Activated CD8-positive, alpha-beta memory T cell treated with anti-CD3 and anti-CD28 coated beads for 4 hours (primary cell): ENCODE measurements at places on chromosomes 1 and 21.

GRCh38 chr1:114159941-114160340 is 6.3 kb upstream of the SYT6 start:
- no peak for DNase-seq

DNA sequence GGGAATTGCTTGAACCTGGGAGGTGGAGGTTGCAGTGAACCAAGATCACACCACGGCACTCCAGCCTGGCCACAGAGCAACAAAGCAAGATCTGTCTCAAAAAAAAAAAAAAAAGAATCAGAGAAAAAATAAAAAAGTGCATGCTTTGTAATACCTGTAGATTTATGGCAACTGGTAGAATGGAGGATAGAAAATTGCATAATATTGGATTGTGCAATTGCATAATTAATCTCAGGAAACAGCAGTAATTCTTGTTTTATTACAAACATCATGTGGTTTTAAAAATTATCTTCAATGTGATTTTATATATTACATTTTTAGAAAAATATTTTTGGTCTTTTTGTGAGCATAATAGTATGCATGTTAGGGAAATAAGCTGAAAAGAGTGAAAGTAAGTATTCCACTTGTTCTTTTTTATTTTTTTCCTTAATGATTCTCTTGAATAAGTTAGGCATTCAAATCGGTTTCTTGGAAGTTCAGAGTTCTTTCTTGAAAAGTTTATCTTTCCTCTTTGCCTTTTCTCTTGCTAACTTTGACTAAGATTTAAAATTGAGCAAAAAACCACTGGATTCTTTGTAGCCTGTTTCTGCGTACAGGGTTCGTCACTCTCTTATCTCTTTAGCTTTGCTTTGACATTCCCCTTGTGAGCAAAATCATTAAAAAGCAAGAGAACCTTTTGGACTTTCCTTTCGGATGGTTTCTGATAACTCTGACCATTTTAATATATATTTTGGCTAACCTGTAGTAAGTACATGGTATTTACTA is 127.5 kb upstream of the ADAMTS5 start:
- no peak for DNase-seq

GRCh38 chr1:19754482-19754881 is 45.2 kb downstream of the TMCO4 start:
- DNase-seq = no peak

DNA sequence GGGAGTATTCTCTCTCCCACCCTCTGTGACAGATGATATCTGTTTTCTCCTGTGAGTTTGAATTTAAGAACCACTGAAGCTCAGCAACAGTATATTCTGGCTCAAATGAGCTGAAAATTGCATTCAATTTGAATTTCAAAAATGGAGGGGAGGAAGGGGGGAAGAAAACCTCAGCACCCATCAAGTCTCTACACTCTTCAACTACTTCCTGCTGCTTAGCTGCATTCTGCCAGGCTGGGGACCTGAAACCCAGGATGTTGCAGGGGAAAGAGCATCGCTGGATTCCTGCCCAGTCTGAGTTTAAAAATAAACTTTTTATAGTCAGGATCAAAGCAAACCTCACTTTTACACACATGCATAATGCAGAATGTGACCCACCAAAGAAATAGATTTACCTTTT is 214.3 kb upstream of the ESRRG start:
- DNase-seq = no peak

DNA sequence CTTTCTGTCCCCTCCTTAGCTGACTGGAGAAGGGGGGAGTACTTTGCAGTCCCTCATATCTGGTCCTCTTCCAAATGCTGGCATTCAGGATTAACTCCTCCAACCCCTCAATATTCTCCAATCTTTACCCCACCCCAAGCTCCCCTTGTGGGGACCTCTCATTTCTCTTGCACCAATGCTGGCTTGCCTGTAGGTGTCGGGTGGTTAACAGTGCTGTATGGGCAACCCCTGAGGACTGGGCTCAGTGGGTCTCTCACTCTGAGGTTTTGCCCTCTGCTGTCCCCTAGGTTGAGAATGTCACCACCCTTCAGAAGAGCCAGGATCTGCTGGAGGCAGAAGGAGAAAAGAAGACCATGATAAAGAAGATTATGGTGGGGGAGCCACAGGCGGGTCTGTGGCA is 27.0 kb downstream of the MROH7 start:
- no peak for DNase-seq

- no peak for DNase-seq
Observed at GRCh38 chr21:45080232-45080631, 5.9 kb downstream of the ADARB1 start.

DNA sequence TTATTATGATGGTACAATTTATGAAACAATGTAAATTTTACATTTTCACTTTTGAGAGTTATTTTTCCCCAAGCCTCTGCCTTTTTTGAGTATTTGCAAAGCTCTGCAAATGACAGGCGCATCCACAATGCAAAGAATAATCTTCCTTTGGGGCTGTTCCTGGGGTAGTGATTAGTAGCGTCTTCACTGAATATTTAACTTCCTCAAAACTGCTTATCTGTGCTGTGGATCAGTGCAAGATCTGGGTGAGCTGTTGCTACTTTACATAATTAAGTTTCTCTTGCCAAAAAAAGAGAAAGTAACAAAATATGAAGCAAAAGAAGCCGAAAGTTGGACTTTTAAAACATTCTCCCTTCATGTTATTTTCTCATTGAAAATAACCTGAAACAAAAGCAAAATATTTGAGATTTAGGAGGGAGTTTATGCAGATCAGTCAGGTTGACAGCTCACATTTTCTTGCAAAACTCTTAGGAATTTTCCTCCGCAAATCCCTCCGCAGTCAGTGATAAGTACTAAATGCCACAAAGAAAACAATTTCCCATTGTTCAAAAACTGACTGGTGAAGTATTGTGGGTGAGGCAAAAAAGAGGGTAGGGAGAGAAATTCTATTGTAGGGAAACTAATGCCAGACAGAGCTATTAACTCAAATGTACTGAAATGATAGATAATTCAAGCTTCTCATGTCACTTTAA is 276.4 kb upstream of the B3GALT2 start:
- no peak for DNase-seq

- DNase-seq = no peak
Observed at GRCh38 chr1:166136699-166137401, 30.0 kb downstream of the FAM78B start.

GRCh38 chr1:31069392-31069791 is 3.9 kb upstream of the PUM1 start:
- DNase-seq = no peak

DNA sequence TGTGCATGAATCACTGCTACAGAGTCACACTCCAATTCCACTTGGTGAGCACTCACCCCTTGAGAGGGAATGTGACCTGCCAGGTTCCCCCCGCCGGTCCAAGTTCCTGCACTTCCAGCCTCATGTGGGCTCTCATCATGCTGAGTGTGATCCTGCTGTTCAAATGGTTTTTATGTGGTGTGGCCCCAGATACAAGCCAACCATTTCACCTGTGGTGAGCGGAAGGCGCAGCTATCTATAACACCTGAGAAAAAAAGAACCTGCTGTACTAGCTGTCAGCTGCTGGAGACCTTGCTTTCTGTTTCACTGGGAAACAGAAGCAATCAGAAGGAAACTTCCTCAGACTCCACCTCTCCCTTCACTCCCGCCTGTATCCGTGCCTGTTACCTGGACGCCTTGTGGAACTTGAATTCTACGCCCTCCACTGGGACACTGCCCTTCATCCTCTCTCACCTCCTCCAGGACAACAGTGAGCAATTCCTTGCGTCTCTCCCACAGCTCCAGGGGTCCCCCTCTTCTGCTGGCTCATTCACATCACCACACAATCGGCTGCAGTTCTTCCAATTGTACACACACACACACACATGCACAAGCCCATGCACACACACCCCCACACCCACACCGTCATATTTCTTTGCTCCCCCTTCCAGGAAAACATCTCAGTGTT is 64.4 kb upstream of the RPL11 start:
- DNase-seq = no peak

DNA sequence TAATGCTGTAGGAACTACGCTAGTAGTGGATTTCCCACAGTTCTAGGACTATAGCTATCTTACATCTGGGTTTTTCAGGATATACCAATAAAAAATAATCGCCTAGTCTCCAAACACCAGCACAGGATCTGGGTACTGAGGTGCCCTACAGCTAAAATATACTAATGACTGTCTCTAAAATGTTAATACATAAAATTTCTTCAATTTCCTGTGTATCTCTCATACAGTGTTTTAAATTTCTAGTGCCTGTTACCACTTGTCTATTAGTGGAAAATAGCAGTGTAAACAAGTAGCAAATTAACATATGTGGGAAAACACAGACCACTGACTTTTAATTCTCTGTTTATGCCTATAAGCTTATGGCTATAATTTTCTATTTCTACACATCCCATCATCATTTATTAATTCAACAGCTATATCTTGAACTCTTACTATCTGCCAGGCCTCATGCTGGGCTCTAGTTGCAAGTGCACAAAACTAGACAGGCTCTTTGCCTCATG is 16.1 kb upstream of the PTPN14 start:
- DNase-seq = no peak

DNA sequence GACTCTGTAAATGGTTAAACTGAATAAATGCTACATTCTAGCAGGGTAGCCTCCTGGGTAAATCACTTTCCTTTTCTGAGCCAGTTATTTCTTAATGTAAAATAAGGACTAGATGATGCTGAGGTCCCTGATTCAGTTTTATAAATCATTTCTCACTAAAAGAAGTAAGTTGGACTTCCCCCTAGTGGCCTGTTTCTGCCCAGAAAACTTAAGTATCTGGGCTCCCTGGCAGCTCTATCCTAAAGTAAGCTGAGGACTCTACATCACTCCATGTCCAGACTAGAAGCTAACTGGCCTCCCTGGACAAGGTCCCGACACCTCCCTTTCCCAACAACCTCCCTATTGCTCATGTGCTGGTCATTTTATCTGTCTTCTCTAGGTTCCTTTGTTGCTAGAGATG is 3.0 kb downstream of the GPN2 start:
- no peak for DNase-seq

GRCh38 chr1:181222972-181223505 is 134.5 kb downstream of the IER5 start:
- DNase-seq = no peak

GRCh38 chr1:198893763-198894444 is 255.1 kb downstream of the PTPRC start:
- no peak for DNase-seq

DNA sequence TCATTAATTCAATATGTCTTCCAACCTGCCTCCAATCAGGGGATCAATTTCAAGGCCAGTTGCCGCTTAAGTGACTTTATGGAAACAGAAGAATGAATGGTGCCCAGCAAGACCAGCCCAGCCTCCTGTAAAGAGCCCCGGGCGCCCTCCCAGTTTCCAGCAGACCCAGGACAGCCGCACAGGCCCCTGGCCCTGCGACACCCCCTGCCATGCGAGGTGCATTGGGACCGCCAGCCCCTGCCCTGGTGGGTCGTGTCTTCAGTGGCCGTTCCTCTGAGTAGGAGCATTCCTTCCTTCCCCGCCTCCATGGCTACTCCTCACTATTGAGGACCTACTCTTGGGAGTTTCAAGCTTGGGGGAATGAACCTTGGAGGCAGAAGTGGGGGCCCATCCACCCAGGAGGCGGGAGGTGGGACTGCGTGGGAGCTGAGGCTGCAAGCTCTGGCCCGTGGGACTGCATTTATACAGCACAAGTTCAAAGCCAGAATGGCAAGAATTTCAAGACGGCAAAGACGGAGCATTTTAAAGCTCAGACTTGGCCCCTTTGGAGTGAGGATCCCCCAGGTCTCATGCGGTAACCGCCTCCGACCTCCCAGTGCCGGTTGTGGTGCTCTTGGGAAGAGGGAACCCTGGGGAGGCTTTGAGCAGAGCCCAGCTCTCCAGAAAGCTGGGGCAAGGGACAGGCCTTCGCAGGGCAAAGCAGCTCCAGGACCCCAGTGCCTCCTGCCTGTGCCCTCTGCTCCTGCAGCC is 73.1 kb upstream of the ACTRT2 start:
- no peak for DNase-seq

DNA sequence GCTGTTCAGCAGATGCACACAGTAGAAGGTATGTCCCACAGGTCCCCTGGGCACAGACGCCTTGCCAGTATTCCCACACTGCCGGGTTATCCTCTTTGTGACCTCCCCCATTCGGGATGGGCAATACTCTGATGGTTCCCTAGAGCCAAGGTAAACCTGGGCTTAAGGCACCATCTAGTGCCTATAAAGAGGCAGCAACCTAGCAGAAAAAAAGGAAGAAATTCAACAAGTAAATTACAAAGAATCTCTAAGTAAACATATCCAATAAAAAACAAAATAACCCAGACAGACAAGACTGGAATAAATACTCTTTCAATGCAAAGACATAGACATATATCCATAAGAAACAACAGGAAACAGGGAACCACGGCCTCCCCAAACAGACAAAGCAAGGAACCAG is 39.4 kb downstream of the HSF2BP start:
- no peak for DNase-seq

DNA sequence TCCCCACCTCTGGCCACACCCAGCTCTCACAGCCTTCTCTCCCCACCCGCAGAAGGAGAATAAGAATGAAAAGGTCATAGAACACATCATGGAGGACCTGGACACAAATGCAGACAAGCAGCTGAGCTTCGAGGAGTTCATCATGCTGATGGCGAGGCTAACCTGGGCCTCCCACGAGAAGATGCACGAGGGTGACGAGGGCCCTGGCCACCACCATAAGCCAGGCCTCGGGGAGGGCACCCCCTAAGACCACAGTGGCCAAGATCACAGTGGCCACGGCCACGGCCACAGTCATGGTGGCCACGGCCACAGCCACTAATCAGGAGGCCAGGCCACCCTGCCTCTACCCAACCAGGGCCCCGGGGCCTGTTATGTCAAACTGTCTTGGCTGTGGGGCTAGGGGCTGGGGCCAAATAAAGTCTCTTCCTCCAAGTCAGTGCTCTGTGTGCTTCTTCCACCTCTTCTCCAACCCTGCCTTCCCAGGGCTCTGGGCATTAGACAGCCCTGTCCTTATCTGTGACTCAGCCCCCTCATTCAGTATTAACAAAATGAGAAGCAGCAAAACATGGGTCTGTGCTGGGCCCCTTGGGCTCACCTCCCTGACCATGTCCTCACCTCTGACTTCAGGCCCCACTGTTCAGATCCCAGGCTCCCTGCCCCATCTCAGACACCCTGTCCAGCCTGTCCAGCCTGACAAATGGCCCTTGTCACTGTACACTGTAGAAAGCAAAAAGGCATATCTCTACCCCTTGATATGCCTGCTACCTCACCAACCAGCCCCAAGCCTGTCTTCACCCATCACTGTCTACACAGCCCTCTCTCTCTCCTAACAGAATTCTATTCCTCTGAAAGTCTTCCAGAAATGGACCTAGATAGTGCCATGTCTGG is 3.2 kb downstream of the S100A9 start:
- no peak for DNase-seq

DNA sequence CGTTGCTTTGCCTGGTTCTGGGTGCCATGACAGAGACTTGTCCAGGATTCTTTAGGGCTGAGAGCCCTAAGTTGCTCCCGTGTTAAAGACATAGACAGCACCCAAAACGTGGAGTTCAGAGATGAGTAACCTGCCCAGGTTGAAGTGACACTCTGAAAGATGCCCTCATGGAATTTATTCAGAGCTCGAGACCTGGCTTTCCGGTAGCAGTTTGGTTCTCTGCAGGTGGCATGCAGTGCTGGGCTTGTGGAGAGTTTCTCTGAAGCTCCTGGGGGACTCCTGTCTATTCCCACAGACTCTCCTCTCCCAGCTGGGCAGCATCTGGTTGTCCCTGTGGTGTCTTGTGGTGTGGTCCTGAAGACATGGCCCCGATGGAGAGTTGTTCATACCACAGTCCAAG is 241.0 kb downstream of the RHOU start:
- DNase-seq = no peak
